ENCODE measurements at places on chromosomes 7 and 10.

- DNase-seq, result no peak
Measured at GRCh38 chr10:48520184-48520506, 84.7 kb downstream of the ARHGAP22 start.

DNA sequence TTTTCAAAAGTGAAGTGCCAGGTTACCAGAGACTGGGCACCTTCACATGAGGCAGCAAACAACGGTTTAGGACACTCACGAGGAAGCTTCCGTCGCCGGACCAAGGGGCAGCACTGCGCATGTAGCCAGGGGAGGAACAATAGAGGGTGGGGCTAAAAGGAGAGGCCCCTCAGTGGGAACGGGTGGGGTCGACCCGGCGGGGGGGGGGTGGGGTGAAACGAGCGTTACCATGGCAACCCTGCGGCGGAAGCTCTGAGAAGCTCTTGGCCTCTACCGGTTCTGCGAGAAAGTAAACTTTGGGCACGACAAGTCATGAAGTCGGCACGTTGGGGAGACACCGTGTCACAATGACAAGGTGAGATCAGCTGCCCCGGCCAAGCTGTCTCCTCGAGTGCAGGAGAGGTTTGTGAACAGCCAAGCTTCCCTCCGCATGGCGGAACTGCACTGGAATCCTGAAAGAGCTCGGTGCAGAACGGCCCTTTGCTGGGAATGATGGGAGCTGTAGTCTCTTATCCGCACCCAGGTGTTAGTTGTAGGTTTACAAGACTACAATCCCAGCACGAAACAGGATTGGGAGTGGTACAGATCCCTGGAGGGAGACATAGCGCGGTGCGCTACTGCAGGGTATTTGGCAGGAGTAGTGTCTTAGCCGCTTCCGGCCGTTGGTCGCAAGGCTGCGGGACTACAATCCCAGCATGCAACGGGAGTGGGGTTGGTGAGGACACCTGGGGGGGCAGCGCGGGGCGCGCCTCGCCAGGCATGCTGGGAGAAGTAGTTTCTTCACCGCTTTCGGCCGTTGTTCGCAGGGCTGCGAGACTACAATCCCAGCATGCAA is 72.8 kb upstream of the ZNF722 start:
- no peak for DNase-seq

- no peak for DNase-seq
Measured at GRCh38 chr7:55004579-55004978, 14.2 kb upstream of the EGFR start.

GRCh38 chr10:76125900-76126299 is 694.5 kb downstream of the LRMDA start:
- DNase-seq, result no peak

DNA sequence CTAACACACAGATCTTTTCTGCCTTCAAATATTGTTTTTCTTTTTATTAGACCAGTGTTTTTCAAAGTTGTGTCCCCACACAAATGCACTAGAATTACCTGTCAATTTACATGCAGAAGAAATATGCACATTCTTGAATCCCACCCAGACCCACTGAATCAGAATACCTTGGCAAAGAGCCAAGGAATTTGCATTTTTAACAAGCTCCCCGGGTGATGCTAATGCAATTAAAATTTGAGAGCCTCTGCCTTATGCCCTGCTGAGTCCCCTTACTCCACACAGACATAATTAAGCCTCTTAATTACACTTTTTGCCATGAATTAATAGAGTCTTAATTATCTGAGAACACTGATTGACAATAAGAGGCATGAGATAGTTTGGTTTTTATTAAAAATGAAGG is 201.2 kb upstream of the GRB10 start:
- DNase-seq, result no peak

DNA sequence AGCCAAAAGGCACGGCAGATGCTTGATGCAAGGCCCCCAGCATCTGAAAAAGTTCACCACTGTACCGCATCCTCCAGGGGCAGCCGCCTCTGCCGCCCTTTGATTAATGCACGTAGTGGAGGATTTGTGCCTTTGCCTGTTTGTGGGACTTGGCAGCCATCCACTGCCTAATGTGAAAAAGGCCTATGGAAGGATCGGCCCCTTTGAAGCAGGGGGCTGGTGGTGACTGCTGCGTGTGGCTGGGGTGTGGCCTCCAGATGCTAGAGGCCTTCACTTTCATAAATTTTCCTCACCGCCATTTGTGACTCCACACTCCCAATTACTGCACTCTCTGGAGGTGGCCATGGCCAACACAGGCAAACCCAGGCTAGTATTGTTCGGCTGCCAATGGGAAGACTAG is 226.0 kb downstream of the BMPER start:
- no peak for DNase-seq

- DNase-seq, result no peak
Measured at GRCh38 chr7:157320608-157320980, 16.2 kb upstream of the DNAJB6 start.

DNA sequence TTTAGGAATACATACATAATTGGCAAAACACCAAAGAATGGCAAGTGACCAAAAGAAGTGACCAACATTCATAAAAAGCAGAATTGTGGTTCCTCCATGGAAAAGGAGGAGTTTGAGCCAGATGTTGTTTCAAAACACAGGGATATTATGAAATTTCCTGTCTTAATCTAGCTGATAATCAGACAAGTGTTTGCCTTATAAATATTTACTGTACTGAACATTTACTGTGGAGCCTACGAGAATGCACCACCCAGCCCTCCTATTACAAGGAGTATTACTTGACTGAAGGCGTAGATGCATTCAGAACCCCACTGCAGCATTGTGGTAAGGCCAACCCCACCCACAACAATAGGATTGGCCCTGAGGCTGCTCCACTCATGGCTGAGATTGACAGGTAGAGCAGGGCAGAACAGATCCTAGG is 118.9 kb downstream of the AKR1D1 start:
- no peak for DNase-seq

DNA sequence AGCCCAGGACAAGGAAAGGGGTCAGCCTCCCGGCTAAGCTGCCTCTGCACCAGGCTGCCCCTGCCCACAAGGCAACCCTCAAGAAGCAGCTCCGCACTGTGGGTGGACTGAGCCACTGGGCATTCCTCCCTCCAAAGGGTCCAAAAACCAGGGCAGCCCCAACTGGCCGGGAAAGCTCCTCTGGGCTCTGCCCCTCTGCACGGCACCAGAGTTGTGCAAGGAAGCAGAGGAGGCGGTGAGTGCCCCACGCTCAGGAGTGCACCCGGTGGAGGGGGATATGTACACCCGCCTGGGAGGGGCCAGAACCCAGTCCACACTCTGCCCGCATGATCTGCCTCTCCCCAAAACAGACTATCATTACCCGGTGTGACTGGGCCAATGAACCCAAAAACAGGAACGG is 43.8 kb downstream of the PTPRN2 start:
- DNase-seq, result no peak

- no peak for DNase-seq
Measured at GRCh38 chr10:122292376-122292775, 21.3 kb downstream of the BTBD16 start.

DNA sequence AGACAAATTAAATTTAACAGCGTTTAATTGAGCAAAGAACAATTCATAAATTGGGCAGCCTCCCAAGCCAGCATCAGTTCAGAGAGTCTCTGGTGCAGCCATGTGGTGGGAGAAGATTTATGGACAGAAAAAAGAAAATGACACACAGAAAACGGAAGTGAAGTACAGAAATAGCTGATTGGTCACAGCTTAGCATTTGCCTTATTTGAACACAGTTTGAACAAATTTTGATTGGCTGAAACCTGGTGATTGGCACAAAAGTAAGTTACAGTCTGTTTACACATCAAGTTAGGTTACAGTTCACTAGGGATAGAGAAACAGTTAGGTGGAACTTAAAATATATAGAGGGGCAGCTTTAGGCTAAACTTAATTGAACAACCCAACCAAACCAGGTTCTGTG is 720.1 kb downstream of the TYW1 start:
- no peak for DNase-seq

GRCh38 chr7:98341106-98341505 is 59.6 kb downstream of the BRI3 start:
- DNase-seq, result no peak

GRCh38 chr10:8993864-8994263 is 939.4 kb downstream of the GATA3 start:
- no peak for DNase-seq

All from ACHN (cell line).